ENCODE measurements at places on chromosomes 16 and 17. TPM values are rescaled to one million over a fixed set of nuclear protein-coding genes. Genes with fewer than 3 reads are reported as not detected.

DNA sequence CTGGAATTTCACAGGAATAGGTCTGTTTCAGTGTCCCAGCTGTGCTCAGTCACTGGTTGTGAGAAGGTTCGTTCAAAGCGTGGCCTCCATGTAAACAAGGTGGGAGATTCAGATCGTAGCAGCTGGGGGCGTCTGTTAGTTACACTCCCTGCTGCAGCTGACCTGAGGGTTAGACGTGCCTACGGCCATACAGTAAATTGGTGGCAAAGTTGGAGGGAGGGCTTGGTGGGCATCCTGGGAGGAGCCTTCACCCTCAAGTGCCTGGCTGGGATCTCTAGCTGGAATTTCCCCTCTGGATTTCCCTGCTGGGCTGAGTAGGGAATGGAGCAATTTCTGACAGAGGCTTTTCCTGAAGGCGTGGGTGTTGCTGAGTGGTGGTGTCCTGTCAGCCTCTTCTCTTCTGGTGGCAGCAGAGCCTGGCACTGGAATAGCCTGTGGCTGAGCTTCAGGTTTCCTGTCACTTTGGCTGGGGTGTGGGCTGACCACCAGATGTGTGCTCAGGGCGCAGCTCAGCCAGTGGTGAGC lies 6.4 kb downstream of the FCSK start:
- peak overlapping the region; percentile 74 for H3K27ac ChIP-seq
- H3K4me3 ChIP-seq = no peak overlapping the region
- H3K27me3 ChIP-seq = no peaks in the 10 kb centered on the region
- H3K4me1 ChIP-seq = peaks cover 9% of the 10 kb centered on the region

- H3K4me1 ChIP-seq = peaks cover 12% of the 10 kb centered on the region
- no peak overlapping the region for H3K4me3 ChIP-seq
- no peaks in the 10 kb centered on the region for H3K36me3 ChIP-seq
- peak overlapping the region; percentile 56 for H3K27ac ChIP-seq
- no peaks in the 10 kb centered on the region for H3K27me3 ChIP-seq
- no peak for DNase-seq
Measured at GRCh38 chr16:20393801-20394577, 10.5 kb downstream of the PDILT start.

- H3K4me1 ChIP-seq = peaks cover 47% of the 10 kb centered on the region
- no peak overlapping the region for H3K4me3 ChIP-seq
- H3K36me3 ChIP-seq = no peaks in the 10 kb centered on the region
- peaks cover 83% of the 10 kb centered on the region for H3K27me3 ChIP-seq
- no peak overlapping the region for H3K27ac ChIP-seq
- no peak for DNase-seq
Measured at GRCh38 chr17:36934144-36934691, 3.1 kb upstream of the LHX1 start.

DNA sequence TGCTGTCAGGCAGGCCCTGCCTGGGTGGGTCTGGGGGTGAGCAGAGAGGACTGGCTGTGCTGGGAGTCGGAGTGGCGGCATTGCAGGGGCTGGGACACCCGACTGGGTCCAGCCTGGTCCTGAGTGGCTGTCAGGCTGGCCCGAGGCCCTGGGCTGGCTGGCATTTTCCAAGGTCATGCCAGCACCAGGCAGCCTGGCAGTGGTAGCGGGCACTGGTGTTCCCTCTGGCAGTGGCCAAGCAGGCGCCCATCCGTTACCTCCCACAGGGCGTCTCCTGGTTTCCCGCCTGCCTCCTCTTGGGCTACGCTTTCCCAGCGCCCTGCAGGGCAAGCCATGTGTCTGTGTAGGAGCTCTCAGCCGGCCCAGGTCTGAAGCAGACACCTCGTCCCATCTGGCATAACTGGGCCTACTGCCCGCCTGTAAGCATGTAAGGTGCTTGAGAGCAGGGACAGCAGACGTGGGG lies 5.7 kb upstream of the PKMYT1 start:
- H3K4me3 ChIP-seq = no peak overlapping the region
- peaks cover 14% of the 10 kb centered on the region for H3K4me1 ChIP-seq
- no peaks in the 10 kb centered on the region for H3K36me3 ChIP-seq
- no peak overlapping the region for H3K27ac ChIP-seq
- no peak for DNase-seq

Gene CNGB1
- total RNA-seq = not detected

Gene GTF3C1
- 69.2 TPM for total RNA-seq

DNA sequence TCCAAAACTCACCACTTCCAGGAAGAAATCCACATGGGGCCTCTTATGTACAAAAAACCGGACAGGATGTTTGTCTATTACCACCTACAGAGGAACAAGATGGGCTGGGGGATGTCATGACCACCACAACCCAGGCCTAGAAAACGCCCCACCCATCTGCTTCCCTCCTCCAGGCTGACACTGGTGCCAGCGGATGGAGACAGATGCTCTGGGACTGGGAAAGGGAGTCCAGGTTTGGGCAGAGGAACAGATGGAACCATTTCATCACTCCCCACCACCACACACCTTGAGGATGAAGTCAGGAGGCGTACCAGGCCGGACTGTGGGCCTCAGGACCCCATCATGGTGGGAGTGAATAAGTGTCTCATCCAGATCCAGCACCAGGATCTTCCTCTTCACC lies 4.5 kb upstream of the GABARAP start:
- H3K36me3 ChIP-seq = peaks cover 18% of the 10 kb centered on the region
- H3K4me1 ChIP-seq = peaks cover 33% of the 10 kb centered on the region
- H3K27ac ChIP-seq = no peak overlapping the region
- no peaks in the 10 kb centered on the region for H3K27me3 ChIP-seq
- no peak overlapping the region for H3K4me3 ChIP-seq

GRCh38 chr16:87207509-87207908 lies 109.7 kb downstream of the C16orf95 start:
- H3K4me3 ChIP-seq = peak overlapping the region; percentile 10
- no peaks in the 10 kb centered on the region for H3K27me3 ChIP-seq
- peaks cover 50% of the 10 kb centered on the region for H3K4me1 ChIP-seq
- no peaks in the 10 kb centered on the region for H3K36me3 ChIP-seq

Gene ESRP2
- not detected for total RNA-seq

GRCh38 chr17:14471052-14471451 lies 170.2 kb downstream of the HS3ST3B1 start:
- H3K36me3 ChIP-seq = no peaks in the 10 kb centered on the region
- no peaks in the 10 kb centered on the region for H3K27me3 ChIP-seq
- DNase-seq = no peak
- peak overlapping the region; percentile 60 for H3K27ac ChIP-seq
- no peak overlapping the region for H3K4me3 ChIP-seq
- peaks cover 11% of the 10 kb centered on the region for H3K4me1 ChIP-seq

- peak overlapping the region; percentile 17 for H3K27ac ChIP-seq
- H3K27me3 ChIP-seq = no peaks in the 10 kb centered on the region
- no peak overlapping the region for H3K4me3 ChIP-seq
- DNase-seq = no peak
- peaks cover 26% of the 10 kb centered on the region for H3K36me3 ChIP-seq
Measured at GRCh38 chr17:80894726-80895125, 96.9 kb upstream of the CHMP6 start.

DNA sequence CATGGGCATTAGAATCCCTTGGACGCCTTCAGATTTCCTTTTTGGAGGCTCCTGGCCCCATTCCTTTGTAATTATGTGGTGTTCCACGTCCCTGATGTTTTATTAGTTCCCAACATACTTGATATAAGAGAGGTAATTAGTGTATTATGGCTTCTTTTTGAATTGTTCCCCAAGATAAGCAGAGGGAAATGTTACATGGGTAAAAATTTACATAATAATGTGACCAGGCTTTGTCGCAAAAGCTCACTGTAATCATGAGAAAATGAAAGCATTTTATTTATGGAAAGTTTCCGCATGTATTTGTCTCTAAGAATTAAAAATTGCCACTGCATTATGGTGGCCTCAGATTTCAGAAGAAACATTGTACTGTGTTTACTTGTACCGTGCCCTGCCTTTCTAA lies 177.8 kb downstream of the PRKCA start:
- no peaks in the 10 kb centered on the region for H3K36me3 ChIP-seq
- H3K27ac ChIP-seq = no peak overlapping the region
- H3K4me1 ChIP-seq = peaks cover 6% of the 10 kb centered on the region
- H3K27me3 ChIP-seq = no peaks in the 10 kb centered on the region
- no peak overlapping the region for H3K4me3 ChIP-seq
- no peak for DNase-seq

Gene DPEP3
- total RNA-seq = not detected

DNA sequence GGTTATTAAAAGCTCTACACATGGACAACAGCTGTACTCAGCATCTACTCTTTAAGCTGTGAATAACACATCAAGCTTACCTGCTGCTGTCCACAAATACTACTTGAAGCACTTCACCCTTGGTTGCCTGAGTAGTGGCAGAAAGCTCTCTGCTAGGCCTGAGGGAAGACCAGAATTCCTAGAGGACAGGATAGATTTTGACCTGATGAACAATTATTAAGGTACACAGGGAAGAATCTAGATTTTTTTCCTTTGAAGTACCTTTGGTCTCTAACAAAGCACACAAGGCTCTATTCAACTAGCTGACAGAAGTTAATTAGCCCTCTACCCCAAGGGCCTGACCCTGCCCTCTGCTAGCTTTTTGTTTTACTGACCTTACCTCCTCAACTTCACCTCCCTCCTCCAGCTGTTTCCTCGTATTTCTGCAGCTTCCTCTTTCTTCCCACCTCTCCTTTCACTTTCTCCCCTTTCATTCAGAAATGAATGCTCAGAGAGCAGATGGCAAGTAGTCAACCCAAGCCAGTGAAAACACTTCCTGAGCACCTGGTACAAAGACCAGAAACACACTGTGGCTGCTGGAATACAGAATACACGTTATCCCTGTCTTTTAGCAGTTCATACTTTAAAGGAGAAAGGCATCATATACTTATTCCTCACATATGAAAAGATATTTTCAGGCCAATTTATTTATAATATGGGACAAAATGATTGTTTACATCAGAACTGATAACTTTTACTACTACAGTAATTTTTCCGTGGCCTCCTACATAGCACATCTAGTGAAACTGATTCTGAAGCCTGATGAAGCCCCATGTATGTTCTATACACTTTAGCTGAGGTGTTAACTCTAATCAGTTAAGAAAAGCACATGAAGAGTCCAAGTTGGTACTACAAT lies 5.7 kb upstream of the VEZF1 start:
- H3K36me3 ChIP-seq = peaks cover 3% of the 10 kb centered on the region
- no peak for DNase-seq
- peaks cover 22% of the 10 kb centered on the region for H3K4me1 ChIP-seq
- no peak overlapping the region for H3K4me3 ChIP-seq

GRCh38 chr16:27344721-27345120 lies 30.9 kb downstream of the IL4R start:
- no peak overlapping the region for H3K4me3 ChIP-seq
- H3K27ac ChIP-seq = no peak overlapping the region
- H3K4me1 ChIP-seq = no peaks in the 10 kb centered on the region
- peaks cover 44% of the 10 kb centered on the region for H3K36me3 ChIP-seq
- H3K27me3 ChIP-seq = no peaks in the 10 kb centered on the region

Gene FAM171A2
- 14.8 TPM for total RNA-seq

- peak within 1 kb of the TSS; percentile 96 for H3K27ac ChIP-seq
- no peak for DNase-seq
- H3K4me1 ChIP-seq = peaks cover 41% of the 10 kb centered on the region
- H3K27me3 ChIP-seq = no peaks in the 10 kb centered on the region
Measured at GRCh38 chr17:8176197-8176940, at the start of gene TMEM107. Gene TMEM107 (minus strand): TSS chr17:8176380. CDS start chr17:8176286, 94 bp downstream.

Gene PRR35
- not detected for total RNA-seq

DNA sequence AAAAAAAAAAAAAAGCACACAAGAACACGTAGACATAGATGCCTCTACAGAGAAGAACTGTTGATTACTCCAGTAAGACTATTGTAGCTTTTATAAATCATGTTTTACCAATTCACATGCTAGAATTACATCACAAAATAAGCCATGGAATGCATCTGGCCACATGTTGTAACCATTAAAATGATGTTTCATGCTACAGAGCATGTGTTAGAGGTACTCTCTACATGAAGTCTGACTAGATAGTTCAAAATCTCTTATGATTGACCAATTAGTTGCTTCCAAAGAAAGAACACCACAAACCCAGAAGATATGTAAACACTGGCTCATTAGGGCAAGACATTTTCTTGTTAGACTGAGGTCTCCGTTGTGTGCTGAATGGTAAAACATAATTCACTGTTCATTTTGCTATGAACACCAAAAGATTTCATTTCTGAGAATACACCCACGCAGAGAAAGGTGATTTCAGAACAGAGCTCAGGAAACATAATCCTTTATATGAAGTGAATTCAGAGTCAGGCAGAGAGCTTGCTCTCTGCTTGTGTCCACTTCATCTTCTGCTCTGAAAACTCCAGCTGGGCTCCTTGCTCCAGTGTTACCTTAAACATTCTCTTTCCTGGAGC lies 411.4 kb upstream of the SOX9 start:
- DNase-seq = no peak
- H3K36me3 ChIP-seq = no peaks in the 10 kb centered on the region
- no peak overlapping the region for H3K4me3 ChIP-seq
- H3K27me3 ChIP-seq = no peaks in the 10 kb centered on the region
- peaks cover 4% of the 10 kb centered on the region for H3K4me1 ChIP-seq

DNA sequence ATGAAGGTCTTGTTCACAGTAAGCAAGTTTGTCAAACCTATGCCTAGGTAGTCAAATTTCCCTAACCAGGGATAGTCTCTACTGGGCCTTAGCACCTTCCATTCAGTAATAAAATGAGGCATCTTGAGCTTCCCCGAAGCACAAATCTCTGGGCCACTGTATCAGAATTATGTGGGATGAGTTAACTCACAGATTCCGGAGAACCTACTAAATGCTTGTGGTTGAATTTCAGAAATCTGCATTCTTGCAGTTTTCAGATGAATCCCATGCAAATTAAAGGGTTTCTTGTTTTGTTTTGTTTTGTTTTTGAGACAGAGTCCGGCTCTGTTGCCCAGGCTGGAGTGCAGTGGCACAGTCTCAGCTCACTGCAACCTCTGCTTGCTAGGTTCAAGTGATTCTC lies 478.8 kb upstream of the HSBP1 start:
- H3K27me3 ChIP-seq = peaks cover 2% of the 10 kb centered on the region
- no peak for DNase-seq
- H3K36me3 ChIP-seq = no peaks in the 10 kb centered on the region

- peaks cover 5% of the 10 kb centered on the region for H3K36me3 ChIP-seq
- no peak for DNase-seq
- H3K4me1 ChIP-seq = no peaks in the 10 kb centered on the region
Measured at GRCh38 chr16:88737298-88738150, 31.2 kb downstream of the CTU2 start.

DNA sequence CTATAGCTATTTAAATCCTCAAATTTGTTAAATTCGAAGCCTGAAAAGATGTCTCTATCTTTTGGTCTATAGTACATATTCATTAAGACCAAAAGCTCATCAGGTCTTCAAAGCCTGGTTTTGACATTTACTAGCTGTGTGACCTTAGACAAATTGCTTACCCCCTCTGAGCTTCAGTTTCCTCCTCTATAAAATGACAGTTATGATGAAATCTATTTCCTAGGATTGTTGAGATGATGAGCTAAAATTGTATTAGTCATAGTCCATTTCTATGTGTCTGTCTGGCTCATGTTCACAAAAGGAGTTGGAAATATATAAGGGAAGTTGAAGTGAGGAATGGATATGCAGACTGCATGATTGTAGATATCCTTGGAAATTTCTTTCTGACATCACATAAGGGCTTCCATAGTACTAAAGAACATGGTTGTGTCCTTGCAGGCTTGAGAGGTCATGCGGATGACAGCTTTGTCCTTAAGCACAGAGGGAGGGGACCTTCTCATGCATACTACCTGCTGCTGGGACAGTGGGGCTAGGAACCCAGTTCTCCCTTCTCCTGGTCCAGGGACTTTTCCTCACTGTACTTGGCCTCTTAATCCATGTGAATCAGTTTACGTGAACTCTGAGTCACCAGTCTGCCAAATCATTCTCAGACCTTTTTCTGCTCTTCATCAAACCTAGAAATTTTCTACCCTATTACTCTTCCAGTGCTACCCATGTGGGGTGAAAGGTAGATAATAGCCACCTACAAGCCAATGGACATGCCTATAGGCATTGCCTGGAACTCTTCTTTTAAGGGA lies 487.5 kb upstream of the SALL1 start:
- H3K4me1 ChIP-seq = no peaks in the 10 kb centered on the region
- H3K27me3 ChIP-seq = peaks cover 10% of the 10 kb centered on the region
- DNase-seq = no peak
- no peak overlapping the region for H3K27ac ChIP-seq

Gene CSH2
- not detected for total RNA-seq

All from chondrocyte (in vitro differentiated cells).